ENCODE measurements at places on chromosomes 3 and 15.

GRCh38 chr3:63338351-63338750 lies 60.2 kb downstream of the SYNPR start:
- DNase-seq = no peak

- DNase-seq = no peak
These were observed 224.0 kb downstream of the TBC1D5 start for GRCh38 chr3:17518189-17519059.

- no peak for DNase-seq
These were observed 206.0 kb downstream of the KLHL25 start for GRCh38 chr15:85588677-85589076.

DNA sequence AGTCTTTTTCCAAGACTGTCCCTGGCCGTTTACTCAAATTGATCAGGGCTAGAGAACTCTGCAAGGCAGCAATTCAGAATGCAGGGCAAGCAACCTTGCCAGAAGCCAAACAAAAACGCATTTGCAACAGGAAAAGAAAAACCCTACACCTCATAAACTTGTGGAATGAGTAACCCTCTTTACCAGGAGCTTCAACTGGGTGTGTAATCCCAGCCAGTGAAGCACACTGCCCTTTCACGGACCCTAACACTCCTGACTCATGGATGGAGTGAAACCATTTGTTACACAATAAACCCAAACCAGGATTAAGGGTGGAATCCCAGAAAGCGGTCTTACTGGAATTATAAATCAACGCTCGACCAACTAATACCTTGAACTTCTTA lies 14.8 kb upstream of the LDHAL6B start:
- DNase-seq = no peak

- DNase-seq = no peak
These were observed 108.0 kb downstream of the CMSS1 start for GRCh38 chr3:99925584-99926230.

GRCh38 chr15:96262097-96262496 lies 68.4 kb upstream of the NR2F2 start:
- DNase-seq = no peak

DNA sequence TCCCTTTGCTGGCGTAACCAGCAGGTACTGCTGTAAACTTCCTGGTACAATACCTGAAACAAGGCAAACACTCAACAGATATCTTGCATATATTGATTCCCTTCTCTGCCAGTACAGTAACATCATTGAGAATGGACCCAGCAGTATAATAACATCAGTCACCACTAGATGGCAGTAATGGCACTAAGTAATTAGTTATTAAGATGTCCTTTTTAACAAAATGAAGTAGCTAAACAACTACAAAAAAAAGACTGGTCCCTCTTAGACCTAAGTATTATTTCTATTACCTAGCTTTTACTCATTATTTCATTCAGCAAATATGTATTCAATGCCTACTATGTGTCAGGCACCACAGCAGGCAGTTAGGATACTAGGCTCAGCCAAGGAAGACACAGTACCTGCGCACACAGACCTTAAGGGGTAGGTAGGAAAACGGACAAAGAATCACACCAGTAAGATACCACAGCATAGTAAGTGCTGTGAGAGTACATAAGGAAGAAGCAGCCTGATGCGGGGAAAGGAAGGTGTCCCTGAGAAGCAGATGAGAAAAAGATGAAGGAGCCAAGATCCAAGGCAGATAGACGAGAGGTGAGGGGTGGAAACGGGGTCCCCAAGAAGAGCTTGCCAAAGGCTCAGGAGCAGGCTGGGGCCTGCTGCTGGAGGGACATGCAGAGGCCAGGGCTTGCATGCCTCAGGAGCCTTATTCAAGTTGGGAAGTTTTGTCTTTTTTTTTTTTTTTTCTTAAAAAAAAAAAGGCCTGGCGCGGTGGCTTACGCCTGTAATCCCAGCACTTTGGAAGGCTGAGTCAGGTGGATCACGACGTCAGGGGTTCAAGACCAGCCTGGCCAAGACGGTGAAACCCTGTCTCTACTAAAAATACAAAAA lies 102.7 kb upstream of the CHD2 start:
- DNase-seq = no peak

GRCh38 chr15:44015545-44016305 lies 179.3 kb downstream of the FRMD5 start:
- DNase-seq = no peak

DNA sequence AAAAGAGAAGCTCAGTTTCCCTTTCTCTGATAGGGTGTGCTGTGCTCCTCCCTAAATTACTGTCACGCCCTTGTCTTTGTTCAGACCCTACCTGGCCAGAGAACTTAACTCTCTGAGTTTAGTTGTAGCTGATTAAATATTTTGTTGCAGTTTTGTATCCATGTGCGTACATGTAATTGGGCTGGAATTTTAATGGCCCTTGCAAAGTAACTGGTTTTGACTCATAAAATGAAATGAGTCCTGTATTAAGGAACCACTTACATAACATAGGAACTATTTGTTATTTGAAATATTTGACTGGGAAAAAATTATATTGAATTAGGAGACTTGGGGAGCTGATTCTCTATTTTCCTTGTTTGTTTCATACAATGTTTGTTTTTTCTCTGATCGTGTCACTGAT lies 80.2 kb downstream of the LRRK1 start:
- no peak for DNase-seq

GRCh38 chr3:140176526-140176925 lies 241.5 kb downstream of the CLSTN2 start:
- no peak for DNase-seq

DNA sequence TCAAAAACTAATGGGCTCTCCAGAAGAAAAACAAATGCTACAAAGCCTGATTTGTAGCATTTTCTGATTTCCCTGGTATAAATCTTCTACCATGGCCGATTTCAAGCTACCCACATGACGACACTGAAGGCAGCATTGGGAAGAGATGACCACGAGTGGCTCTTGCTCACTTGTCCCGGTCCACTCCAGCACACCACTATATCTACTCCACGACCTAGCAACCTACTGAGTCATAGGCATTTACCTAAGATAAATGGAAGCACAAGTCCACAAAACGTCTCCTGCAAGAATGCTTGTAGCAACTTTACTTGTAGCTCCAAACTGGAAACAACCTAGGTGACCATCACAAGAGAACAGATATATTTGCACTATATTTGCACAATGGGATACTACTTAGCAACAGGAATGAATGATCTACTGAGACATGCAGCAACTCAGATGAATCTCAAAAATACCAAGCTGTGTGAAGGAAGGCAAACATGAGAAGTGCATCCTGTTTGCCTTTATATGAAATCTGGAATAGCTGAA lies 60.8 kb upstream of the HES1 start:
- no peak for DNase-seq

GRCh38 chr3:10119376-10119775 lies 3.9 kb downstream of the BRK1 start:
- no peak for DNase-seq

GRCh38 chr15:100569391-100569790 lies 32.6 kb downstream of the LINS1 start:
- no peak for DNase-seq

DNA sequence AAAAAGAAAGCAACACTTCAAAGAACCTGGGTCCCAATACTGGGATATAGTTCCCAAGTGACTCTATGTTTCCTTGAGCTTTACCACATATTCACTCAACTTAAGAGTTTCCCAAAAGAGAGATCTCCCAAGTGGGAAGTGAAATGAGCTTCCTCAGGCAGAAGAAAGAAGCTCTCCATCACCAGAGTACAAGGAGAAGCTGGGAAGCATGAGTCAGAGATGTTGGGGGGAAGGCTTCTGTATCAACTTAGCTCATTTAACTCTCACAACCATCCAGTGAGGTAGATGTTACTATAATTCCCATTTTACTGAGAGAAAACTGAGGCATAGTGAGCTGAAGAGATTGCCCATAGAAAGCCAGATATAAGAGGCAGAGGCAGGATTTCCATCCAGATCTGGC lies 47.0 kb upstream of the TRIM42 start:
- no peak for DNase-seq
